Stimulated activated CD4-positive, alpha-beta T cell treated with anti-CD3 and anti-CD28 coated beads, Interleukin-4, amount 100 ng/mL, for 24 hours (primary cell): ENCODE measurements at places on chromosomes 5 and 9.

GRCh38 chr9:119365291-119366027 lies 3.8 kb downstream of the BRINP1 start:
- no peak for DNase-seq

DNA sequence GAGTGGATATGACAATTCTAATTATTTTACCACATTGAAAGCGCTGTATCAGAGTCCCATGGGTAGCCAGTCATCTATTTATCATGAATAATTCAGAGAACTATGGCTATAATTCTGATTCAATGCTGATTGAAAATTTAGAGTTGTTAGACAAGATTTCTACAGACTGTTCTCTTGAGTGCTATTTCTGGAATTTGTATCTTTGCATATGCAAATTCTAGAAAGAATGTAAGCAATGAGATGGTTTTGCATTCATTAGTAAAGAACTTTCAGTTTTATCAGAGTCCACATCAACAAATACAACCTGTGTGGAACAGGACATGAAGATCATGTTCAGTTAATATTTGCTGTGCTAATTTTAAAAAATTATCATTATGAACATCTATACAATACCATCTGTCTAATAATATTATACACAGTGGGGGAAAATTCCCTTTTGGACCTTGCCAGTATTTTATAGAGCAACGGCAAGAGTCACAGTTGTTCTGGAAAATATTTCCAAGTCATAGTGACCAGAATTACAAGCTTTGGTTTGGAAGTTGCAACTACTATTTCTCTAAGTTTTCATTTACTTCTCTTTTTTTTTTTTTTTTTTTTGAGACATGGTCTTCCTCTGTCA lies 372.7 kb upstream of the PTGER4 start:
- DNase-seq, result no peak

DNA sequence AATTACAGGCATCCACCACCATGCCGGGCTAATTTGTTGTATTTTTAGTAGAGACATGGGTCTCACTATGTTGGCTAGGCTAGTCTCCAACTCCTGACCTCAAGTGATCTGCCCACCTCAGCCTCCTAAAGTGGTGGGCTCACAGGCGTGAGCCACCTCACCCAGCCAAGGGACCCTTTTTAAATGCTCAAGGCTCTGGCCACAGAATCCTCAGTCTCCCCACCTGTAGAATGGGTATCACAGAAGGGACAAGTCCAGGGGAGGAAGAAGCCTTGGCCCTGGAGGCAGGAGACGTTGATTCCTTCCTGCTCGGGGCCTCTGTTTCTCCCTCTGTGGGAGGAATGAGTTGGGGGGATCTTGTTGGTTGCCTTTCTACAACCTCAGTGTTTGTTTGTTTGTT lies 45.7 kb downstream of the GTF3C4 start:
- DNase-seq, result no peak

DNA sequence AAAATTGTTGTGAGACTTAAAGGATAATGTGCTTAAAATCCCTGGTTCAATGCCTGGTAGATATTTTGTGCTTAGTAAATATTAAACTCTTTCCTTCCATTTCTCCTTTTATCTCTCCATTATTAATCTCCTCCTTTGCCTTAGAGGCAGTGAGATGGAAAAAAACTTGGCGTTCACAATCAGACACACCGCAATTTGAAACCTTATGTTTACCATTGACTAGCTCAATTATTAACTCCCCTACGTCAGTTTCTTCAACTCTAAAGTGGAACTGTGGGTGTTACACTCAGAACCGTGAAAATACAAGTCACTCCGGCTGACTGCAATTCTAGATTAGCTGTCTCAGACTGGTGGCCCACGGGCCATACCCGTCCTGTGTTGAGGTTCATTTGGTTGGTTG lies 327.2 kb downstream of the DEPDC1B start:
- no peak for DNase-seq

DNA sequence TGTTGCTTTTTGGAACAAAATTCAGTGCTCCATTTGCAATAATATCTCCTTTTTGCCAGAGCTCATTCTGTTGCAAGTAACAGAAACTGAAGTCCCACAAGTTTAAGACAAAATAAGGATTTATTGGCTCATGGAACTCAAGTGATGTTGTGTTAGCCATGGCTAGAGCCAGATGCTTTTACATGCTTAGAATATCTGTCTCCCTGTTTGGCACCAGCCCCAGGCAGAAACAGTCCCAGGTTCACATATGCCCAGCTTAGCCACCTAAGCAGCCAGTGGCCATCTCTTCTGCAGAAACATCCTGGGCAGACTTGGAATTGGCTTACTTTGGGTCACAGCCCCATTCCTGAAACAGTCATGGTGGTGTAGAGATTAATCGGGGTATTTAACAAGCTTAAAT lies 540.9 kb upstream of the SGCD start:
- no peak for DNase-seq

DNA sequence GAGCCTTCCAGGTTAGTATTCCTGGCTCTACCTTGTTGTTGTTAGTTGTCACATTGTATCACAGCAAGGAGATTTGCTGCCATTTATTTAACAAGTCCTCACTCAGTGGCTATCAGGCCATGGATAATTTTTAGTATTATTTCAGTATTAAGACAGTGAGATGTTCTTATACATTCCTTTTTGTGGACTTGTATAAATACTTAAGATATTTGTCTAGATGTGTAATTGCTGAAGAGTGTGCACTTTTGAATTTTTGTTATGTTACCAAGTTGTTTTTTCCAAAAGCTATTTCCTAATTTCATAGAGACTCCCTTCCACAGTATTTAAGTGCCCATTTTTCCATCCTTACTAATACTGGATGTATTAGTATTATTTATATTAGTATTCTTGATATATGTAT lies 22.0 kb downstream of the SLC36A1 start:
- no peak for DNase-seq

DNA sequence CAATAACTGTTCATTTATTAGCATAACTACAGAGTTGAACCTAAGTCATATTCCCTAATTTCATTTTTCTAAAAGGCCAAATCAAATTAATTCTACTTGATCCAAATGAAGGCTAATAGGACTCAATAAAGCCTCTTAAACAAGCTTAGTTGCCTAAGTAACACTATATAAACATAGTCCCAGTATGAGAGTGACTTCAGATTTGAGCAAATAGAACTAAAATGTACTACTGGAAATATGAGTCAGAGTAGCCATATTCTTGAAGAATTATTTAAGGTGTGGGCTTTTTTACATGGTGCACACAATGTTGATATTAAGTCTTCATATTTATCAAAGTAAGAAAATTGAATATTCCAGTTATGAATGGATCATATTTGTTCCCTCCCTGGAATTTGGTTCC lies 872.3 kb downstream of the MAT2B start:
- DNase-seq, result no peak

- peak; percentile 69 for DNase-seq
Observed at GRCh38 chr5:157189223-157189622, 8.6 kb downstream of the ITK start.

DNA sequence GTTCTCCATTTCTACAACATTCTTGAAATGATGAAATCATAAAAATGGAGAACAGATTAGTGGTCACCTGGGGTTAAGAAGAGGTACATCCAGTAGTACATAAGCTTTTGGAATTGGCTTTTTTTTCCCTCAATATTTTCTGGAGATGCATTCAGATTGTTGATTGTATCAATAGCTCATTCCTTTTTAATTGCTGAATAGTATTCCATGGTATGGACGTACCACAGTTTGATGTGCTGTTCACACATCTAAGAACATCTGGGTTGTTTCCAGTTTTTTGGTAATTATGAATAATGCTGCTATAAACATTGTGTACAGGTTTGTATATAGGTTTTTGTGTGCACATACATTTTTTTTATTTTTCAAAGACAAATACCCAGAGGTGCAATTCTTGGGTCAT lies 130.0 kb downstream of the PPP2R2B start:
- DNase-seq, result no peak

GRCh38 chr9:86643946-86644674 lies 289.9 kb upstream of the TUT7 start:
- DNase-seq, result no peak

DNA sequence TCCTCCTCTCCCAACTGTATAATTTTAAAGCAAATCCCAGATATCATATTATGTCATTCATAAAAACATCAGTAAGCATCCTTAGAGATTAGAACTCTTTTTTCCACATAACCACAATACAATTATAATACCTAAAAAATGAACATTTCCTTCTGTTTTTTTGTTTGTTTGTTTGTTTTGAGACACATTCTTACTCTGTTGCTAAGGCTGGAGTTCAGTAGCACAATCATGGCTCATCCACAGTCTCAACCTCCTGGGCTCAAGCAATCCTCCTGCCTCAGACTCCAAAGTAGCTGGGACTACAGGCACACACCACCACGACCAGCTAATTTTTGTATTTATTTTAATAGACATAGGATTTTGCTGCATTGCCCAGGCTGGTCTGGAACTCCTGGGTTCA lies 8.0 kb downstream of the F2R start:
- no peak for DNase-seq

- no peak for DNase-seq
Observed at GRCh38 chr5:142427015-142427364, 102.2 kb upstream of the SPRY4 start.

GRCh38 chr9:124357721-124358361 lies 57.4 kb downstream of the PSMB7 start:
- no peak for DNase-seq

GRCh38 chr5:88391116-88391515 lies 122.5 kb upstream of the TMEM161B start:
- no peak for DNase-seq

DNA sequence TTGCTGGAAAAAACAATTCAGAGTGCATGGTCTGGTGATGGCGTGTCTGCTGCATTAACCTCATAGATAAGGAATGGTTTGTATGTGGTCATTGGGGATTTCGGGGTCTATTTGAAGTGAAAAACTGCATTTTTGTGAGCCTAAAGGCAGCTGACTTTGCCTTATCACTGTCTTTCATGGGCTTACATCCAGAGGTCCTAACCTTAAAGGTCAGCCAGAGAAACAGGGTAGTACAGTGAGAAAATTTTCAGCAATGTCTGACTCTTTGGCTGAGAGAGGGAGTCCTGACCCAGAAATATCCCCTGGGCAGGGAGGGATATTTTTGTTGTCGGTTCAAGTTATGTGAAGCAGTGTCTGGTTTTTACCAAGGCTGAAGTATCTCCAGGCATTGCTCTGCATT lies 5.7 kb downstream of the PCSK5 start:
- DNase-seq, result no peak

DNA sequence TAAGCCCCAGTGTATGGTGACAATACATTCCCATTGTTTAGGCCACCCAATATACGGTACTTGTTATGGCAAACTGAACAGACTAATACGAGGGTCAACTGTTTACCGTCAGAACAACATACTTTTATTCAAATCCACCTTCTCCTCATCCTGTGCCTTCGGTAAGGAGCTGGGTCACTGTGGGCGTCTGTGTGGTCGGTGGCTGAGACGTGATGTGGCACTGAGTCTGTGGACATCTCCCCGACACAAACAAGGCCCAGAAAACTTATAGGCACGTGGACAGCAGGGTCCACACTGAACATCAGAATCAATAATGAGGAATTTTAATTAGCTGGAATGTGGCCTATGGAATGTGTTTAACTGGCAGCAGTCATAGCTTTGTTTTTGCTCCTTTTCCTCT lies 154.3 kb upstream of the IRX2 start:
- no peak for DNase-seq

GRCh38 chr9:89922099-89922498 lies 317.3 kb downstream of the GADD45G start:
- no peak for DNase-seq

GRCh38 chr5:167767795-167768194 lies 523.6 kb upstream of the WWC1 start:
- no peak for DNase-seq

DNA sequence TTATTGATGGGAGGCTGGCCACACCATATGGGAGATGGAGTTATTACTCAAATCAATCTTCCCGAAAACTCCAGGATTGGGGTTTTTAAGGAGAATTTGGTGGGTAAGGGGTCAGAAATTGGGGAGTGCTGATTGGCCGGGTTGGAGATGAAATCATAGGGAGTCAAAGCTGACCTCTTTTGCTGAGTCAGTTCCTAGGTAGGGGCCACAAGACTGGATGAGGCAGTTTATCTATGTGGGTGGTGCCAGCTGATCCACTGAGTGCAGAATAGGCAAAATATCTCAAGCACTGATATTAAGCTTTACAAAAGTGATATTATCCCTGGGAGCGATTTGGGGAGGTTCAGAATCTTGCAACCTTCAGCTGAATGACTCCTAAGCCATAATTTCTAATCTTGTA lies 75.7 kb upstream of the CLINT1 start:
- DNase-seq, result no peak

DNA sequence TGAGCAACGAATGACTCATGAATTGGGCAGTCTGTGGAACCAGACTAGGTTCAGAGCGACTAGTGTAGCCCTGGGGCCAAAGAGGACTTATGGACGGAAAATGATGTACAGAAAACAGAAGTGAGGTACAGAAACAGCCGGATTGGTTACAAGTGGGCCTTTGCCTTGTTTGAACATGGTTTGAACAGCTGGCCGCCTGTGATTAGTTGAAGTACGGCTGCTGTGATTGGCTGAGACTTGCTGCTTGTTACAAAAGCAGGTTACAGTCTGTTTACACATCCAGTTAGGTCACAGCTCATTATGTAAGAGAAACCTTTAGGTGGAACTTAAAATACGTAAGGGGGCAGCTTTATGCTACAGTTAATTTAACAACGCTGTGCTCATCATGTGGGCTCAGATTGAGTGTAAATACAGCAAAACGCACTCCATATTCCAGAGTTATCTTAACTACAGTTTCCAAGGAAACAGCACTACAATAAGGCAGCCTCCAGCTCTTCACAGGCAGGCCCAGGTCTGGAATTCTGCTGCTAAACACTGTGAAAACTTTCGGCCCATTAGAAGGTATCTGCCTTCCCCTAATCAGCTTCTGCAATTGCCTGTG lies 6.5 kb downstream of the AMACR start:
- no peak for DNase-seq

GRCh38 chr5:61630908-61631307 lies 298.9 kb downstream of the ZSWIM6 start:
- DNase-seq, result no peak

DNA sequence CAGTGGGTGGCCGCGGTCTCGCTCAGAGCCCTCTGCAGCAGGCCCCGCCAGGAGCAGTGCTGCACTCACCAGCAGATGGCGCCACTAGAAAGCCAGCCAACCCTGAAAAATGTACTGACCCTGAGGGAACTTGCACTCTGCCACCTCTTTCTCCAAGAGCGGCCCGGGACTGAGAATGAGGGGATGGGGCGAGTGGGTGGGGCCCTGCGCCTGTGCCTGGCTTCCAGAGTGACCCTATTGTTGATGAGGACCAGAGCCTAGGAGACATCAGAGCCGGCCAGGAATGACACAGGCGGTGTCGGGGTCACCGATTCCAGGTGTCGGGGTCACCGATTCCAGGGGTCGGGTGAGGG lies 2.9 kb upstream of the IL17B start:
- peak; percentile 80 for DNase-seq

DNA sequence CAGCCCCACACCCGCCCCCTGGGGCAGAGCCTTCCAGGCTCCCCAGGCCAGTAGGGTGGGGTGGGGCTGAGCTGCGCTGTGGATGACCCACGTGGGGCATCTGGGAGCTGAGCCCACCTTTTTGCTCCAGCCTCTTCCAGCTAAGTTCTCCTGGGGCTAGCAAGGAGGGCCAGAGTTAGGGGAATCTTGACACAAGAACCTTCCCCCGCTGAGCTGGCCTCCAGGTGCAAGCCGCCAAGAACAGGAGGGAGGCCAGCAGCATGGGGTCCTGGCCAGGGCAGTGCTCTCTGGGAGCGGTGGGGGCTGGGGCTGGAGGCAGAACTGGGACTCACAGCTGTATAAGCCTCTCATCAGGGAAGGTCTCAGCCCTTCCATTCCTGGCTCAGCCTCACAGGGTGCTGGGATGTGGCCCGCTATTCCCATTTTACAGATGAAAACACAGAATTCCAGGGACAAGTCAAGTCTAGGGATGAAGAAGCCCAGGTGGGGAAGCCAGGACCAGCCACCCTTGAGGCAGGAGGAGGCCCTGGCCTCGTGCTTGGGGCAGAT lies 21.5 kb downstream of the SARDH start:
- no peak for DNase-seq
